CD4-positive, CD25-positive, alpha-beta regulatory T cell (primary cell): ENCODE measurements at places on chromosomes 12 and 14. TPM values are rescaled to one million over a fixed set of nuclear protein-coding genes. Genes with fewer than 3 reads are reported as not detected.

ACSM4 gene
- polyA plus RNA-seq = not detected

- no peak for DNase-seq
These were observed 67.6 kb downstream of the FOXN3 start for GRCh38 chr14:89349171-89350008.

DNA sequence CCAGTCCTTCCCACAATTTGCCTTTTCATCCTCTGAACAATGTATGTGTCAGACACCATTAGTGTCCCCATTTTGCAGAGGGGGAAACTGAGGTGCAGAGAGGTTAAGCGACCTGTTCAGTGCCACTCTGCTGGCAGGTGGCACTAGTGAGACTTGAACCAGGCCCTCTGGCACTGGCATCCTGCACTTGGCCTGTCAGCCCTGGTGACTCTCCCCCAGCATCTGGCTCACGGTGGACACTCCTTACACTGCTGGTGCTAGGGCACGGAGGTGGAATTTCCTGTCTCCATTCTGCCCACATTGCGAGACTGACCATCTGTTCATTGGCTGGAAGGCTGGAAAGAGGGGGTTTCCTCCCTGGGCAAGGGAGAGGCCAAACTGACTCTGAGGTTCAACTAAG, 48.7 kb downstream of the CCNK start:
- no peak for DNase-seq

DNA sequence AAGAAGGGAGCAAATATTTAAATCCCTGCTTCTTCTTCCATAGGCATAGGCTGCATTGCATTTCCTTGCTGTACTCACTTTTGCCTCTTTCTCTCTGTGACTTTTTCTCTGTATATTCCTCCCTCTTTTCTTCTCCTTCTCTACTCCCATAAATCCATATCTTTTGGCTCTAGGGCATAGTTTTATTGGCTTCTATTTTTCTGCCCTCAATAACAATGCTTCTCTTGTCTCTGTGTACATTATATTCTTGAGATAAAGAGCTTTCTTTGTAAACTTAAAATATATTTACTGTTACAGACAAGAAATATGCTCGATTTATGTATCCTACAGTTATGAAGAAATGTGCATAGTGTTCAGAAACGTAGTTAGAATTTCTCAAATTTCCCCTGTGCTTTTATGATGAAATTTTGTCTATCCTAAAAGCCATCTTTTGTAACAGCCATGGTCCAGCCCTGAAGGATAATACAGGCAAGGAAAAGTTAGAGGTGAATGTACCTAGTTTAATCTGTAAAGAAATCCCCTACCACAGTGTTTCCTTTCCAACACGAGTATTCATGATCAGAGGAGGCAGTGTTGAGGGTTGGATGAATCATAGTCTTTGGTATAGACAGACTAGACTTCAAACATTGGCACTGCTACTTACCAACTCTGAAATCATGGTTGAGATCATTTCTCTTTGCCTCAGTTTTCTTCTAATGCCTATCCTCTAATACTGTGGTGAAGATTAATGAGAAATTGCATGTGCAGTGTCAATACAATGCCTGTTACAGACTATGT, 173.3 kb upstream of the FAR2 start:
- no peak for DNase-seq

NGB gene
- polyA plus RNA-seq = not detected

- peak; percentile 69 for DNase-seq
These were observed 64.3 kb upstream of the DDHD1 start for GRCh38 chr14:53217316-53217994.

DNA sequence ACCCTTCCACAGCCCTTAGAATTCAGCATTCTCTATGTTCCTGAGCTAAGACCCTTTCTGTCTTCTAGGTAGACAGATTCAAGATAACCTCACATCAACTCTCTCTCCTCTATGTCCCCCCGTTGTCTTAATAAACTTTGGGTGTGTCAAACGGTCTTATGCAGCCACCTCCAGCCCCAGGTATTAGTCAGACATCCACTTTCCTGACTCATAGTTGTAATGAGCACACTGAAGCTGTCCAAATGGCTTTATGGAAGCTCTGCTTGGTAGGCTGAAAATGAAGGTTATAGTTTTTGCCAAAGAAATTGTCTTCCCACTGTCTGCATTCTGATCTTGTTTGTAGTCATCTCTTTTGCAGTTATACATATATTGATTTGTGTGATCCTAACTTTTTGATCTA, 482.0 kb downstream of the RMST start:
- DNase-seq = no peak

SLC8A3 gene
- not detected for polyA plus RNA-seq

RFLNA gene
- polyA plus RNA-seq = not detected

GRCh38 chr14:22830443-22831010, 840 bp downstream of the MRPL52 start:
- DNase-seq = no peak

DNA sequence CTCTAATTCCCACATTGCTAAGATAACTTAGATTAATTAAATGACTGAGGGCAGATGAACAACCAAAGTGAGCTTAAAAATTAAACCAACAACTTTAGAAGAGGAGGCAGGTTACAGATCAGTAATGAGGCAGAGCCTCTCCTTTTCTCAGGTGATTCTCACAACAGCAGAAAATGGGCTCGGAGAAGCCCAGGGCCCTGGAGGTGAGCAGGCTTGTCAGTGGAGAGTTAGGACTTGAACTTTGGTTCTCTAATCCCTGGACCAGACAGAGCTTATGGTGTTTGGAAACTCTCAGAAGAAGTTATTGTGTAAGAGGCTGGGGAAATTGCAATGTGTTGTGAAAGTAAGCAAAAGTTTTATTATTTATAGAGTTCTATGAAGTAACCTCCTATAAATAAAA, 2.8 kb downstream of the TRHDE start:
- DNase-seq = no peak

DNA sequence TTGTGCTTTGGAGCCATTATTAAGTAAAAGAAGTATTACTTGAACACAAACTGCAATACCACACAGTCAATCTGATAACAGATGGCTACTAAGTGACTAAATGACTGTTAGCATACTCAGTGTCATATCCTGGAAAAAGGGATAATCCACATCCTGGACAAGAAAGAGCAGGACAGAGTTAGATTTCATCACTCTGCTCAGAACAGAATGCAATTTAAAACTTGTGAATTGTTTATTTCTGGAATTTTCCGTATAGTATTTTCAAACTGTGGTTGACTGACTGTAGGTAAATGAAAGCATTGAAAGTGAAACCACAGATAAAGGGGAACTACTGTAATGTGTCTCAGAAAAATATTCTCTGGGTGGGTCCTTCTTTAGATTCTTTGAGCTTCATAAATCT, 458.8 kb downstream of the TMEM117 start:
- no peak for DNase-seq

DNA sequence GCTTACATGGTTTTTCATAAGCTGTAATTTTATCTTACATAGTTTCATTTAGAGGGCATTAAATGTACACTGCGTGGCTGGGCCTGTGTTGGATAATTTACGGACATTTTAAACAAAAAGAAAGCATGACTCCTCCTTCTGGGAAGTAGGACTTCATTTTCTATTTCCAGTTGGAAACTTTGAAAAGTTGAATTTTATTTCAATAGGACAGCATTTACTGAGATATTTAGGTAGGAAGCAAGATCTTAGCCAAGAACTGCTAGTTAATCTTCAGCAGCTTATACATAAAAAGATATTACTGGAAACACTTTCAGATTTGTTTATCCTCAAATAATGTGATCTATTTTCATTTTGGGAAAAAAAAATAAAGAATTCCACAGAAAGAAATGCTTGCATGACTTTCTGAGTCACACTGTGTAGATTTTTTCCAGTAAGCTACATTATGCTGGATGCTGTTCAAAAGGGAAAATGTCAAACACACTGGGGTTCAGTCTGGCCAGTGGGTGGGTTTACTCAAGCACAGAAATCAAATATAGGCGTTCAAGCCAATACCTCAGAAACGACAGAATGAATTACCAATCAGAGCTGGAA, 239.4 kb upstream of the KRR1 start:
- no peak for DNase-seq

DNA sequence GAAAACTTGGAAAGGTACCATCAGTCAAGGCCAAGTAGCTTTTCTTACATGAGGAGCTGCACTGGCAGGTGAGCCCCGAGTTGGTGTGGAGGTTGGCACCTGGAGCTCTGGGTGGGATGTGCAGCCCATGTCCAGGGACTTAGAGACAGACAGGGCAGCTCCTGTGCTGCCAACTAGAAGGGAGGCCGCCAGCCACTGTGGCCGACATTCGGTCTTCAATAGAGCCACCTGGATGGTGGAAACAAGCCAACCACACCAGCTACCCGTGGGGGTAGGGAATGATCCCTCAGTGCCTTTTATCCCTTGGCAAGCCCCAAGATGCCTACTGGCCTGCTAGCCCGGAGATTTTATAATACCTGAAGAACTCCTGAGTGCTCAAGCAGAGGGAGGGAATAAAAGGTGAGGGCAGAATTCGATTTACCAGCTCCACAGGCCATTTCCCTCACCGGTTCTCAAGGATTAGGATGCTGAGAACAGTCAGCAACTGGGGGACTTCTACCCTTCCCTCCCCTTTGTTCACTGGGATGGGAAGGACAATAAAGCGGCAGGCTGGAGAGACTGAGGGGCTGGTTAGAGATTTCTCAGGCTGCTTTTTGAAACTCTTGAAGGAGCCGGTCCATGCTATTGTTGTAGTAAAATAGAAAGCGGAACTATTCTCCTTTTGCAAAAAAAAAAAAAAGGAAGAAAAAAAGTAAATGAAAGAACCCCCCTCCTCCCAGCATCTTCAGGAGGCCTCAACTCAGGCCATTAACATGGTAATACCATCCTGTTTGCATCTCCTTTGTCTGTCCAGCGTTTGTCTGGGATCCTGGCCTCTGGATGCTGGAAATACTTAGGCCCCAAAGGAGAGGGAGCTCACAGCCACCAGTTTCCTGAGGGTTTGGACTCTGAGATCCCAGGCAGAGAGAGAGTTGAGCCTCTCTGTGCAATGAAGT, 321.6 kb downstream of the ZFP36L1 start:
- no peak for DNase-seq

CLEC1B gene
- not detected for polyA plus RNA-seq

- DNase-seq = no peak
These were observed 148.8 kb upstream of the DCN start for GRCh38 chr12:91331371-91331770.
